ENCODE measurements at places on chromosomes 3 and 15. TPM values are rescaled to one million over a fixed set of nuclear protein-coding genes. Genes with fewer than 3 reads are reported as not detected.

CPNE9 gene
- total RNA-seq: not detected

ARIH2 gene
- total RNA-seq: 68.4 TPM

HMG20A gene
- total RNA-seq: 28.2 TPM

PDZRN3 gene
- total RNA-seq: 26.0 TPM

DPPA2 gene
- not detected for total RNA-seq

GPR156 gene
- 2.0 TPM for total RNA-seq

SCN11A gene
- under 0.01 TPM for total RNA-seq

ACSBG1 gene
- total RNA-seq: not detected

FANCD2 gene
- total RNA-seq: 3.1 TPM

LARP6 gene
- 51.3 TPM for total RNA-seq

FES gene
- 17.4 TPM for total RNA-seq

TGM4 gene
- total RNA-seq: not detected

GRAMD2A gene
- 0.46 TPM for total RNA-seq

IL17RC gene
- 22.2 TPM for total RNA-seq

GCSAM gene
- total RNA-seq: not detected

SLC2A2 gene
- not detected for total RNA-seq

SMAD6 gene
- 20.8 TPM for total RNA-seq

GOLGA8S gene
- total RNA-seq: 0.10 TPM

EXD1 gene
- total RNA-seq: not detected

FAM81A gene
- 0.33 TPM for total RNA-seq

MINDY4B gene
- total RNA-seq: not detected

AMOTL2 gene
- total RNA-seq: 117 TPM

KY gene
- 3.5 TPM for total RNA-seq

ESYT3 gene
- total RNA-seq: 0.07 TPM

RAP2B gene
- 14.7 TPM for total RNA-seq

CD200R1 gene
- total RNA-seq: 0.07 TPM

SSUH2 gene
- total RNA-seq: not detected

DLL4 gene
- 0.07 TPM for total RNA-seq

PDIA3 gene
- total RNA-seq: 1,033 TPM

MORC1 gene
- total RNA-seq: not detected

PLCH1 gene
- 0.03 TPM for total RNA-seq

UBE2E2 gene
- 42.2 TPM for total RNA-seq

NR1I2 gene
- 0.20 TPM for total RNA-seq

NRROS gene
- total RNA-seq: 1.0 TPM

TGM5 gene
- total RNA-seq: 0.26 TPM

Measured in smooth muscle cell of the pulmonary artery (primary cell).